NB4 (cell line): ENCODE measurements at places on chromosomes 12 and 14.
A peak's percentile ranks its signal among the peaks of the same experiment; 100 is the strongest.

- peak; percentile 92 for DNase-seq
Measured at GRCh38 chr14:73728717-73729330, 14.6 kb upstream of the PNMA1 start.

DNA sequence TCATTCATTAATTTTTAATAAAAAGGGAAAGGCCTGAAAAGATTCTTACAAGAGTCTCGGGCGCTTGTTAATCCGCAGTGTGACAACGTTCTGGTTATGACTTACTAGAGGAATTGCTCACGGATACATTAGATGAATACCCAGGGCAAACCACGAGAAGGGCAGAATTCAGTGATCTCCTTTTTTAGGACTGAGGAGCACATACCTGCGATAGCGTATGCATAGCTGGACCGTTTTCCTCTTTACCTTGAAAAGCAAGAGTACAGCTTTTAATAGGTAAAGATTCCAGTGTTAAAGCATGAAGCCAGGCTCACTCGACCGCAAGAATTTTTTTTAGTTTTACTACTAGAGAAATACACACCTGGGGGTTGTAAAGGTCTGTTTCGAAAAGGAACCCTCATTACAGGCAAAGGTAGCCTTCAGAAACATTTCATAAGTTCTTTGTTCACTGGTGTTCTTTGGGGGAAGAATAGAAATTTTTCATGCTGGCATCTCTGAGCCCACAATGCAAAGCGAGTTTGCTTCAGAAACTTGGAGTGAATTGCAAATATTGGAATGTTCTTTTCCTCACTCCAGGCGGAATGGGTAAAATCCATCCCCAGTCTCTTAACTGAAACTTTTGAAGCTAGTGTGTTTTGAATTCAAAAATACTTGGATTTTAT is 953 bp downstream of the MAPK1IP1L start:
- no peak for DNase-seq

DNA sequence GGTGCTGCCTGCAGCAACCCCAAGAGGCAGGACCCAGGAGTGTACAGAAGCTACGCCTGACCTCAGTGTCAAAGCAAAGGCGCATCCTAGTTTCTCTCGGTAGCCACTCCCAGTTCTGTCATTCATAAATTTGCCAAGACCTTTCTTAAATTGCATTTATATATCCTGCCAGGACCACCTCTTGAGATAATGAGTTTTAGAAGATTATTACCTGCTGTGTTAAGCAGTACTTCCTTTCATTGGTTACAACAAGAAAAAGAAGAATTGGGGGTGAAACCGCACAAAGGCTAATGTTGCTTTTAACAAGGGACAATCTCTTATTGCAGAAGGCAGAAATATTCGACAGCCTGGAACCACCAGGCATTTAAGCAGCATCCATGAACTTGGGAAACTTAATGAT is 57.8 kb downstream of the CIT start:
- no peak for DNase-seq

- DNase-seq = no peak
Measured at GRCh38 chr12:1665366-1665765, 25.5 kb upstream of the ADIPOR2 start.

GRCh38 chr12:28941248-28941647 is 207.8 kb upstream of the FAR2 start:
- no peak for DNase-seq

DNA sequence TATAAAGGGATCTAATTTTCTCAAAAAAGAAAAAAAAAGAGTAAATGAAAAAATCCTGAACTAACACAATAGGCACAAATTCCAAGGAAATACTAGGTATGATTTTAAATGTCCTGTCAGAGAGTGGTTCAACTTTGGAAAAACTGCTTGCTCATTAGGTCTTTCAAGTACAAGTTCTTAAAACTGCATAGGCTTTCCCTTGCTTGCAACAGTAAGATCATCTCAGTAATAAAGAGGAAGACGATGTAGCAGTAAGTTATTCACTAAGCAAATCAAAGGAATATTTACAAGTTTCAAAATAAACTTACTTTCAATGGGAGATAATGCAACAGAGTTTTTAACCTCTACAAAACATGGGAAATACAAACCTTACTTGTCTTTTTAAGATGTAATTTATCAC is 21.6 kb downstream of the CORO1C start:
- DNase-seq = no peak

- DNase-seq = peak; percentile 64
Measured at GRCh38 chr14:25909045-25909747, 688.6 kb downstream of the NOVA1 start.
